NCI-H446 (cell line): ENCODE measurements at places on chromosomes 16 and 17.

DNA sequence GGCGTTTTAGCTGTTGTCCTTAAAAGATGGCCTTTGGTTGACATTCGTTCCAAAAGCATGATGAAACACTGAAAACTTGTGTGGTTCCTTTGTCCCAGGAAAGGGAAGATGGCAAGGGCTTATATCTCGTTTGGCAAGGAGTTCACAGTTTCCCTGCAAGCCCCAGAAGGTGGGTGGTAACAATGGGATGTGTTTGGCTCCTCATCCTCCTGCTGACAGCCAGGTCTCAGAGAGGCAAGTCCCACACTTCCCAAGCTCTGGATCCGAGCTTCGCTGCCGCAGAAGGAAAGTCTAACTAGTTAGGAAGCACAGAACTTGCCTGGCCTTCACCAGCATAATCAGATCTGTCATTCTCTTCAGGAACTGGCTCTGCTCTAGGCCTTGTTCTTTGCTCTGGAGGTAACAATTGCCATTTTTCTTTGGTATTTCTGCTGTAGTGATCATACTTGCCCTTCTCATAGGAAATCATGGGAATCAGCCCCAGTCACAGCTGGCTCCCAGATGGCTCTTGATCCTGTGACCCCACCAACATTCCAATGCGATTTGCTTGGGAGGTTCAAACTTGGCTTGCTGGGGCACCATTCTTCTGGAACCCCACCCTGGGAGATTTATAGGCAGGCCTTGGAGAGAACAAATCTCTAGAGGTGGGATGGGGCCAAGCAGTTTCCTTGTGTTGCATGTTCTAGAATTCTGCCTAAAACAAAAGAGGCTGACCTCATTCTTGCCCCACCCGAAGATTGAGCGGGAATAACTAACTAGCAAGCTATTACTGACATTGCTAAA is 17.9 kb downstream of the KPNA2 start:
- DNase-seq, result no peak

- DNase-seq, result no peak
These were observed 1.6 kb upstream of the ZFHX3 start for GRCh38 chr16:73049511-73049910.

DNA sequence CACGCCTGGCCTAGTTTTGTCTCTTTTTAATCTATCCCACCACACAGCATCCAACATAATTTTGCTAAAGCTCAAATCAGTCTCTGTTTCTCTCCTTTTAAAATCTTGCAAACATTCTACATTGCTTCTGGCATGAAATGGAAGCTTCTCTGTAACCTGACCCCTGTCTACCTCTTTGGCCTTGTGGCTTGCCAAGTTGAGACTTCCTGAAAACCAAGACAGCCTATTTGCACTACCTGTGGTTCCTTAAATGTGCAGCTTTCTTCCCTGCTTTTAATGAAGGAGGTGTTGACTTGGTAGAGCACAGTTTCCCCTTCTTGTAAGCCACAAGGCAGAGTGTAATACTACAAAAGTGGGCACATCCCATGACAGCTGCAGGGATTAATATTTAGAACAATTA is 6.0 kb upstream of the CCL3 start:
- no peak for DNase-seq

DNA sequence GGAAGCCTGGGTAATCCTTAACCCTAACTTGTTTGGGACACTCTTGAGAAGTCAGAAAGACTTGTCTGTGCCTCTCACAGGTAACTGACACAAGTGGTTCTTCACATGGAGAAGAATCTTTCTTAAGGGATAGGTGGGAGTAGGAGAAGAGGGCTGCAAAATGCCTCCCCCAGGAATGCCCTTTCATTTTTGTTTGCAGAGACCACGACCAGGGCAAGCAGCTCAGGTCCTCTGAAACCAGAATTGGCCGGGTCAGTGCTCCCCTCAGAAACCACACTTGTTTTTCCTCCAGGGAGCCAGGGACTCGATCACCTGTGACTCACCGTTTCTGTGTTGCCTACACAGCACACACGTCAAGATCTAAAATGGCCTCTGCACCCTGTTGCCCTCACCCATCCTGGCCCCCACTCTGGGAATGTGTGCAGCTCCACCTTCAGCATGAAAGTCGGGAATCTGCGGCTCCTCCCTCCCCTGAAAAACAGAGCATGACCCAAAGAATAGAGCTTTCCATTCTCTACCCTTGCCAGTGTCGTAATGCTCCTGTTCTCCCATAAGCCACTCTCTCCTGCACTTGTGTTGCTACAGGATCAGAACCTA is 36.1 kb downstream of the HNF1B start:
- DNase-seq, result no peak

DNA sequence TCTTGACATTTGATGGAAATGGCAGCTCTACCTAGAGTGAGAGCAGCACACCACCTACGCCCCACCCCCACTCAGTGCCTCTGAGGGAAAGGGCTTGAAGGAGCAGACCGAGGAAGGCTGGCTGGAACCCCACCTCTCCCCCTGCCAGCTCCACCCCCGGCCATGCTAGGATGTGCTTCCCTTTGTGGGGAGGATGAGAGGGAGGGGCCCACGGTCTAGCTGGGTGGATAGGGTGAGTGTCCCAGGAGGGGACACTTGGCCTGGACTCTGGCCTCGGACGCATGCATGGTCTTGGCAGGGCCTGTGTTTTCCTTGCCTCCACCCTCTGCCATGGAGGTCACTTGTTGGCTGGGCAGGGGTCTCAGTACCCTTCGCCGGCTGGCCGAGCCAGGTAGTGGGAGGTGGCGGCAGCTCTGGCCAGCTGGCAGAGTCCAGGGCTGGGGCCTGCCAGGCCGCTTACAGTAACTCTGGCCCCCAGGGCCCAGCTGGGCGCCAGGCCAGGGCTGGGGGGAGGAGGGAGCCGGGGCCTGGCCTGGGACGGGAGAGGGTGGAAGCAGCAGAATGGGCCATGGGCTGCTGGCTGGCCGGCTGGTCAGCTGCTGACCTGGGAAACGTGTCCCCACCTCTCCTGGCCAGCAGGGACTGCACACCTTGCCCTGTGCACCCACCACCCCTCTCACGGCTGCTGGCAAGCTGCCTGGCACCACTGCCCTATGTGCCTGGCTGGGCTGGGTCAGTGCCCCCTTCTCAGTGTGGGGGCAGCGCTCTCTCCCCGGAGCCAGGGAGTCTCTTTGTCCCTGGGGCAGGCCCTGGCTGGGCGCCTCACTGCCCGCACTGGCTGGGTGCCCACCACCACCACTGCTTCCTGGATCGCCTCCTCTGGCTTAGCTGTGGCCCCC is 23.0 kb downstream of the RARA start:
- DNase-seq, result no peak

DNA sequence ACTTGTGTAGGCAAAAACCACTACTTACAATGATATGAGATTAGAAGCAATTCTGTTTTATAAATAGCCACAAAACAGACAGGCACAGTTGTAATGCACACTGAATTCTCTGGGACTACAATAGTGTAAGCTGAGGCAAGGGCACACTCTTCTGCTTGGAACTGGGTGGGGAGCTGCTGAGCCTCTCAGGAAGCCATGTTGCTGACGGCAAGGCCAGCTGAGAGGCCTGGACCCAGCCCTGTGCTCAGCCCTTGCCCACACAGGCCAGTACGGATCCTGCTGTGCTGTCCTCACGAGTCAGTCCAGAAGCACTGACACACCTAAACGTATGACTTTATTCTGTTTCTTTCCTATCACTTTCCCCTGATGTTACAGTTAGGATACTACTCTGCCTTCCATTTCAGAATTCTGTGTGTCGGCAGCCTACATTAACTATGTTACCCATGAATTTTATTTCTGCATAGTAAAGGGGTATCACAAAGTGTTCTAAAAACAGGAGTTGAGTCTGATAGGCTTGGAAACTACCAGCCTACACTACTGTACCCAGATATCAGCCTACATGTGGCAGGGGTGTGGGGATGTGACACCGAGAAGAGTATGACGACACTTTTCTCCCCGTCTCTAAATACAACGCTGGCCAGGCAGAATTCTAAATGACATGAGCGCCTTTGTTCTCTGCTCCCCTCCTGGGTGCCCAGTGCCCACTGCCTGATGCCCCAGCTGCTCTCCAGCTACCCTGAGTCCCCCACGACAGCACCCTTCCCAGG is 41.1 kb upstream of the FAAP100 start:
- DNase-seq, result no peak

DNA sequence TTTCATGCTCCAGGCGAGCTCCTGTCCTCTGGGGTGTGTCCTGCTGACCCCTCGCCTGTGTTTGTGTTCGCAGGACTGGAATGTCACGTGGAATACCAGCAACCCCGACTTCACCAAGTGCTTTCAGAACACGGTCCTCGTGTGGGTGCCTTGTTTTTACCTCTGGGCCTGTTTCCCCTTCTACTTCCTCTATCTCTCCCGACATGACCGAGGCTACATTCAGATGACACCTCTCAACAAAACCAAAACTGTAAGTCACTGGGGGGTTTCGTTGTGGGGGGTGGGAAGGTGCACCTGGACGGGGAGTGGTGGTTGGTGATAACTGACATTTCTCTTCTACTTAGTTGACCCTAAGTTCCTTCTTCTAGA is 58.3 kb downstream of the ABCC1 start:
- DNase-seq, result no peak

- no peak for DNase-seq
These were observed 83.0 kb downstream of the OR1D5 start for GRCh38 chr17:2980211-2980903.

GRCh38 chr16:72664509-72665408 is 383.2 kb downstream of the ZFHX3 start:
- peak; percentile 95 for DNase-seq

DNA sequence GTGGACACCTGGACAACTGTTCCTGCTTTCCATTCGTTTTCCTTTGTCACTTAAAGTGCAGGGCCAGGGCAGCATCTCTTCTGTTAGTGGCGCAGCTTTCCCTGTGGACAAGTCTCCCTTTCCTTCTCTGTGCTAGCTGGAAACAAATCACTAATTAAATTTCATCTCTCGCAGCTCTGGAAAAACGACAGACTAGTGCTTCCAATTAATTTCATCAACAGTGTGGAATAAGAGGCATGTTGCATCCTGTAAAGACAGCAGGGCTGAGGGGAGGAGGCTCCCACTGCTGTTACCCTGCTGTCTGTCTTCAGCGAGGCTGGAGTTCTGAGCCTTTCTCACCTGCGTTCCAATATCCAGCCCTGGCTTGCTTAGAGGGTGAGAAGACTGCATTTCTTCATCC is 352.1 kb upstream of the HSBP1 start:
- DNase-seq, result no peak

DNA sequence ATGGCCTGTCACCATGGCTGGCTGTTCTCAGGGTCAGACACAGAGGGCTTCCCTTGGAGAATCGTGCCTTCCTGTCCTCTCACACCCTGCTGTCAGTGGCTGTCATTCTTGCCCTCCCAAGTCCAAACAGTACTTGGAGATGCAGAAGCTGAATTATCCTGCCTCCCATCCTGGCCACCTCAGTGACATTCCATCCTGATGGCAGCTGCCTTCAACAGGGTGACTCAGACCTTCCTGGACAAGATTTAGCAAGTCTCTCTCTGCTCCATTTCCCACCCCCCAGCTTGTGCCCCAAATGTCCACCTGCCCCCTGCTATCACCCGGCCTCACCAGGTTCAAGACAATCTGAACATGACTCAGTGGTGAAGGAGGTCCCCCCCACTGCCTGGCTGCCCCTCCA is 4.8 kb upstream of the KRT36 start:
- DNase-seq, result no peak

DNA sequence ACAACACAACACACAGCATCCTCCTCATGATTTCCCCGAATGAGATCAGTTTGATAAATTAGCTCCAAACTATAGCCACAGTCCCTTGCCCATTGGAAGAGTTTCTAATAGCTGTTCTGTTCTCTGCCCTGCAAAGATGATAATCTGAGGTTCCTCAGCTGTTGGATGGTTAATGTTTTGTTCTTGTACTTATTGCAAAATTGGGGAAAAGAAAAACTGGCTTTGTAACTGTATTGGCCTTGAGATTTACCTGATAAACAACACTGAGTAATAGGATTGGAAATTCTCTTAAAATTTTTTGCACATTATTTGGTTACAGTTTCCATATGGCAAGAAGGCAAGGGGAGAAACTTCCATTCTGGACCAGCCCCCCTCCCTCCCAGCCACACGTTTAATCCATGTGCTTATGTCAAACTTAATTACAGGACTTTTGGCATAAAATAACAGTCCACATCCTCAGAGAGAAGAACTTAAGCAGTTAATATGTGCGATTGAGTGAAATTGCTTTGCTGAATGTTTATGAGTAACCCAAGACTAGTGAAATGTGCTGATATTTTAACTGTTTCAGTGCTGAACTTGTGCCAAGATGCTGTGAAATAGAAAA is 119.1 kb upstream of the ZFHX3 start:
- DNase-seq, result no peak
